ENCODE measurements at places on chromosomes 1 and 21.

- DNase-seq: no peak
Measured at GRCh38 chr1:196344453-196344852, 263.8 kb downstream of the KCNT2 start.

- DNase-seq: no peak
Measured at GRCh38 chr1:183301239-183301638, 115.2 kb downstream of the LAMC2 start.

GRCh38 chr1:219293410-219293809 lies 119.7 kb downstream of the LYPLAL1 start:
- DNase-seq: no peak

DNA sequence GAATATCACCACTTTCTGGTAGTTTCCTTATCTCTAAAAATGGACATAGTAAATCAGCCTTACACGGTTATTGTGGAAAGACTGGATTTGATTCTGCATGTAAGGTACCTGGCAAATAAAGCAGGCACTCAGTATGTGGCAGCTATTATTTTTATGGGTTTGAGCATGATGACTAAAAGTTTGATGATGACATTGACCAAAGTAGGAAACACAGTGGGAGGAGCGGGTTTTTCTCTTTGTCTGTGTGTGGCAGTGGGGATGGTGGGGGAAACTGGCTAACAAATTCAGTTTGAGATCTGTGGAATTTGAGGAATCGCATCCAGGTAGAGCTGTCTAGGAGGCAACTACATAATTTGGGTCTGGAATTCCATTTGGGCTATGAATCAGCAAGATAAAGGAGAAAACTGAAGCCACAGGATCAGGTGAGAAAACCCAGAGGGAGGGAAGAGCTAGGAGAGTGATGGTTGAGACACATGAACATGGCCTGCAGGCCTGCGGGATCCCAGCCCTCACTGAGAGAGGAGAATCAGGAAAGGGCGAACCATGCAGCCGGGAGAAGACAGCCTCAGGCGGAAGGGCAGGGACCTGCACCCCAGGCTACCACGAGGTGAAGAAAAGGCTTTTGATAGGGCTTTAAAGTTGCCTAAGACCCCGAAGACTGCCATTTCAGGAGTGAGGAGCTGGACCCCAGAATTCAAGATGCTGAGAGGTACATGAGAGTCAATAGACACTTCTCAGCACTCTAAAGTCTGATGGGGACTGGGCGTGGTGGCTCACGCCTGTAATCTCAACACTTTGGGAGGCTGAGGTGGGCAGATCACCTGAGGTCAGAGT lies 52.2 kb downstream of the MEF2D start:
- DNase-seq: no peak

DNA sequence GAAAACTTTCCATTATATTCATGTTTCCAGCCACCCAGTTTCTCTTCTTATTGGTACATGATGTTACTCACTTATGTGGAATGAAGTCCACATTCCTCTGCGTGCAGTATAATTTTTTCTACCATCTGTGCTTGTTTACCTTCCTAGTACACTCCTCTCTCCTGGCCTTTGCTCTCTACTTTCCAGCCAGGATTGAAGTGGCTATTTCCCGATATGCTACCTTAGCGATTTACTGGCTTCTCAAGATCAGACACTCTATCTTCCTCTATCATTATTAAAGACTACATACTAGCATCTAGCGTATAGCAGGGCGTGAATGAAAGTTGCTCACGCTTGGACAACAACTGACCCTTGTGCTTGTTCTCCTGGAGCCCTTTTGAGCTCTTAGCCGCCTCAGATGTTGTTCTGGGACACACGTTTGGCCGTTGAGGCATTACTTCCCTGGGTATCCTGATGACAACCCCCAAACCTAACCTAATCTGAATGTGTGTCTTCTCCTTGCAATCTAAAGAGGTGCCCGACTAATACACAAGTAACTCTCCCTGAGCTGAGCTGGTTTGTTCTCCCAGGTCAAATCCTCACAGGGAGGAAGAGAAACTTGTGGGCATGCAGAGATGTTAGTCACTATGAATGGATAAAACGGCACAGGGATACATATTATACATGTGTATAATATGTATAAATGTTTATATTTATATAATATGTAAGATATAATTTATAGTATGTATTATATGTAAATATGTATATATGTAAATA lies 13.4 kb upstream of the MTARC2 start:
- DNase-seq: no peak

DNA sequence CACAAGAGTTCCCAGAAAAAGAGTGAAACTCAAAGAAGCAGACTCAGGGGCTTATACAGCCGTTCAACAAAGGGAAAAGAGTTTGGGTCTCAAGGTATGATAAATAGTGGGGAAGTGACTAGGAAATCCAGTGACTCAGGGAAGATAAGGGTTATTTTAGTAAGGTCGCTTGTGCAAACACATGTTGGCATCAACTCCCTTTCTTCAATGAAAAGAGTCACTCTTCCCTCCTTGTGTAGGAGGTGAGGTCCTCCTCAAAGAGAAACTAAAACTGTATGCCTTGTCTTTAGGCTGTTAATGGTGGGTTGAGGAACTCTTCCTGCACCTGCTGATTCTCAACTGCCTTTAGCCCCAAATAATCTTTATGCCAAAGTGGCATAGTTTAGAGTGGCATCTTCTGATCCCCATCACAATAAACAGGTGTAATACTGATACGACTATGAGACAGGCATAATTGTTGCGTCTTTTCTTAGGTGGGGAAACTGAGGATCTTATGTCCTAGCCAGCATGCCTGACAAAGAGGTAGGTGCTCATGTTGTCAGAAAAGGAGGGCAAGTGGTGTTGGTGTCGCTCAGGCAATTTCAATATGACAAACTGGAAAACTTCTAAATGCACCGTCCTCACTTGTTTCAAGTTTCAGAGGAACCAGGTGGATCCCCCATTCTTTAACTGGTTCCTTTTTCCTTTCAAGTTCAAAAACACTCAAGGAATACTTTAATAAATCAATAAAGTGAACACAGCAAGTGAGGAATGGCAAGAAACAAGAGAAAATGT lies 294.1 kb upstream of the RUNX1 start:
- no peak for DNase-seq

DNA sequence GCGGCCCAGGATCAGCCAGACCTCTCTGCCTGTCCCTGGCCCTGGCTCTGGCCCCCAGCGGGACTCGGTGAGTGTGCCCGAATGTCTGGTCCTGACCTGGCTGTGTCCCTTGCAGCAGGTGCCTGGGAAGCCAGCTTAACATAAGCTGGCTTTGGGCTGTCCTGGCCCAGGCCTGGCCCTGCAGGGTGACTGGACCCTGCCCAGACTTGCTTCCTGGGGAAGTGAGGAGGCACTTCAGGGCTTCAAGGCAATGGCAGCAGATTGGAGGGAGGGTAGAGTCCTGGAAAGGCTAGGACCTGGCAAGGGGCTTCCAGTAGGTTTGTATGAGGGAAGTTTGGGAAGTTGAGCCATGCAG lies 16.4 kb downstream of the RPS6KA1 start:
- DNase-seq: no peak

DNA sequence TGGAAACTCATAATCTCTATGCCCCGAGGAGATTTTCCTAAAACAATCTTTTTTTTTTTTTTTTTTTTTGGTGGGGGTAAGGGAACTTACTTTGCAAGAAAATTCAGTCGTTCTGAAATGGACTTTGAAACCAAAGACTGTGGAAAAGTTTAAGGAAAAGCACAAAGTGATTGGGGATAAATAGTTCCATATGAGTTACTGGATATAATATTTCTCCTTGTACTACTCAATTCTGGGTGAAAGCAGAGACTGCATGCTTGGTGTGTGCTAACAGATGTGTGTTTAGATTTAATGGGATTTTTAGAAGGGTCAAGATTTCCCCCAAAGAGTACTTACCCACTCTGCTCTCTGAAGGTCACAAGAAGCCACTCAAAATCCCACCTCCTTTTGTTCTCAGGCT lies 204.9 kb upstream of the USP24 start:
- no peak for DNase-seq

DNA sequence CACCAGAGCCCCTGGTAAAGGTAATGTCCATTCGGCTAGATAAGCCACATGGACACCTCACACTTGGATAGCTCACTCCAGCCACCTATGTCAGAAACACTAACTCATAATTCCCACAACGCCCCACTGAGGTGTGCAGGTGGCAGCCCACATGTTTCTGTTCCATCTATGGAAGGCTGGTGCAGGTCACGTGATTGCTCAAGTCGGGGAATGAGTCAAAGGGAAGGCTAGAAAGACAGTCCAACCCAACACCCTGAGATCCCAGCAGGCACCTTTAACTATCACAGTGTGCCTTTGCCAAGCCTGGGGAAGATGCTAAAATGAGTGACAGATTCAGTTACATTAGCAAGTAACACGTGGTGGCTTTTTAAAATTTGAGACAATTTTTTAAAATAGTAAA lies 45.3 kb upstream of the KCNE1 start:
- no peak for DNase-seq

DNA sequence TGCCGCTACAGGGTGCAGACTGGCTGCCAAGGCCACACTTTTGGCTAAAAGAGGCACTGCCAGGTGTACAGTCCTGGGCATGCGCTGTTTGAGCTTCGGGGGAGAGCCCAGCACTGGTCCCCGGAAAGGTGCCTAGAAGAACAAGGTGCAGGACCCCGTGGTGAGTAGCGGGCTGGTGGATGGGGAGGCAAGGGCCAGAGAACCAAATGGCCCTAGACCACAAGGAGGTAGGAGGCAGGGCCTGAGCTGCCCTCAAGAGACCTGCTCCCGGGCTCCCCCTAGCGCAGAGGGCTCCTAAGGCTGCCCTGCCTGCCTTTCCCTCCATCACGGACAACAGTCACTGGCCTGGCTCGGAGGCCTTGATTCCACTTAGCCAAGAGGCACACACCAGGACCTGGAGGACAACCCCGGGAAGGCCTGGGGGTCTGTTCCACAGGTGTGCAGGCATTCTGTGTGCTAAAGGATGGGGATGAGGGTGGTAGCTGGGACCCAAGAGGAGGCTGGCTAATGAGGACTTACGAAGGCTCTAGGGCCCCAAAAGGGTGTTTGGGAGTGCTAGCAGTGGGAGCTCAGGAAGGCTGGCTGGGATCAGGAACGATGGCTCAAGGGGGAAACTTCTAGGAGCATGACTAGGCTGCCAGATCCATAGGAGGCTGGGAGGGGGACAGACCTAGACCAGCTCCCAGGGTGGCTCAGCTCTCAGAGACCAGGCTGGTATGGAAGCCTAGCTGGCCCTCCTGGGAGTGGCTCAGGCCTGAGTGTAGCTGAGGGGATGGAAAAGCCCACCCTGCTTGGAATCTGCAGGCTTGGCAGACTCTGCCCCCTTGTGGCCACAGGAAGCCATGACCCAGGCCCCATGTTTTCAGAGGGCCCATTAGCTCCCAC lies 742 bp downstream of the ARTN start:
- no peak for DNase-seq

- DNase-seq: no peak
Measured at GRCh38 chr1:10940451-10940804, 72.0 kb upstream of the TARDBP start.

DNA sequence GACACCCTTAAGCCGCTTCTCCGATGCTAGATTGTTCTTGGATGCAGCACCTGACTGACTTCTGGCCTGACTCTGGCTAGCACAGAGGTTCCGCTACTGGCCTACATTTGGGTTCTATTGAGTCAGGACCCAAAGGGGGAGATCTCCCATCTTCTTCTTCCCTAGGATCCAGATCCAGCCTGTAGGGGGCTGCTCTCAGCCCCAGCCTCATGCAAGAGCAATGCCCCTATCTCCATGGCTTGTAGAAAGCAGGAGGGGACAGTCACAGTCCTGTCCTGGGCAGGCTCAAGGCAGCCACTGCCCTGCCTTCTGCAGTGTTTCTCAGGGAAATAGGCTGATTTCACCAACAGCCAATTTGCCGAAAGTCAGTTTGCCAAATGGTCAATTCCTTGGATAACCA lies 6.3 kb upstream of the ADAR start:
- no peak for DNase-seq

GRCh38 chr1:87902830-87903229 lies 574.1 kb downstream of the LMO4 start:
- DNase-seq: no peak

GRCh38 chr1:44296806-44297205 lies 58.3 kb downstream of the ERI3 start:
- no peak for DNase-seq

DNA sequence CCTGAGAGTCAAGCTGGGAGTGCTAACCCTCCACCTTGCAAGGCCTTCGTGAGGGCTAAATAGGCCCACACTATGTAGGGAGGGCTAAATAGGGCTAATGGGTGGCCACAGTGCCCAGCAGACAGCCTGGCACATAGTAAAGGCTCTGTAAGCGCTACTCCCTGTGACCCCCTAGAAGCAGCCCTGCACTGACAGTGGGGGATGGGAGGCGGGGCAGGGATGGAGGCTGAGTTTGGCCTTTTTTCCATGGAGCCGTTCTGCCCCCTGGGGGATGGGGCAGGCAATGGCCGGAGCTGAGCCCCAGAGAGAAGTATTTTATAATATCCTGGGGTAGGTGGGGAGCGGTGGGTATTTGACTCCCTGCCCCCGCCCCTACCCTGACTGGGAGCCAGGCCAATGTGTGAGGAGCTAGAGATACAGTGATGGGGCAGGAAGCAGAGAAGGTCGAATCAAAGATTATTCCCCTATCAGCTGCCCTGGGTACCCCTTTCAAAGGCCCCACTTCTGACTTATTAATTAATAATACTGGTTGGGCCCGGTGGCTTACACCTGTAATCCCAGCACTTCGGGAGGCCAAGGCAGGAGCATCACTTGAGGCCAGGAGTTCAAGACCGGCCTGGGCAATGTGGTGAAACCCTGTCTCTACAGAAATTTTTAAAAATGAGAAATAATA lies 42.3 kb downstream of the LACTBL1 start:
- DNase-seq: no peak

DNA sequence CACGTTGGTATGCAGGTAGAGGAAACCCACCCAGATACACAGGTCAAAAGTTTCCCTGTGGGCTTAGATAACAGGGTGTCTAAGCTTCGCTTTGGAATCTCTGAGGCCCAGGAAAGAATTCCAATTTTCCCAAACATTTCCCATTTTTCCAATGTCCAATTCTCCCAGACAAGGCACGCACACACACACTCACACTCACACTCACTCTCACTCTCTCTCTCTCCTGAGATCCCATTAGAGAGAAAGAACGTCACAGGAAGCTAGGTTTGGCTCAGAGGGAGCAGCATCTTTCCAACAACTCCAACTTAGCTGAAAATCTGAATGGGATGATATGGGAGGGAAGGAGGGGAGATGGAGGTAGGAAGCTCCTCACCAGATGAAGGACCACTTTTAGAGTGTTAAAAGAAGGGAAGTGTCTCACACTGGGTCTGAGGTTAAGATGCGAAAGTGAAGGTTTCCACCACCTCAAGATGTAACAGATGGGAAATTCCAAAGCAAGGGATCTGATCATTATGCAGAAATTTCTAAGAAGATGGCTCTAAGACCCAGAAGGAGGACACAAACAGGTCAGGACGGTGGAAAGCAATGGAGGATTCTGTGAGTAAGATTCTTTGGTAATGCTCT lies 63.5 kb downstream of the GNG12 start:
- no peak for DNase-seq

DNA sequence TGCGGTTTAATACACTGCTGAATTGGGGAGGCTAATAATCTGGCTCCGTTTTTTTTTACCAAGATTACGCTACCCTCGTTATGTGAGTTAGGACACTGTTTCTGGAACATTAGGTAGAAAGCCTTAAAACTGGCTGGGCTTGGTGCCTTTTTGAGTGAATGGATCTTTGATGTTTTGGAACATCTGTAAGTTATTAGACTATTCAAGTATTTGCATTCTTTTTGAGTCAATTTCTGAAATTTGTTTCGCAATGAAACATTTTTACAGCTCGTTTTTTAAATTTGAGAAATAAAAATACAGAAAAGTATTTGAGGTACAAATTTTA lies 106.9 kb downstream of the LTN1 start:
- DNase-seq: no peak

GRCh38 chr1:25173809-25174340 lies 58.4 kb downstream of the SYF2 start:
- no peak for DNase-seq
